ENCODE measurements at places on chromosomes 3 and 15.

GRCh38 chr3:16484216-16484615 lies 29.3 kb downstream of the RFTN1 start:
- no peak for DNase-seq

DNA sequence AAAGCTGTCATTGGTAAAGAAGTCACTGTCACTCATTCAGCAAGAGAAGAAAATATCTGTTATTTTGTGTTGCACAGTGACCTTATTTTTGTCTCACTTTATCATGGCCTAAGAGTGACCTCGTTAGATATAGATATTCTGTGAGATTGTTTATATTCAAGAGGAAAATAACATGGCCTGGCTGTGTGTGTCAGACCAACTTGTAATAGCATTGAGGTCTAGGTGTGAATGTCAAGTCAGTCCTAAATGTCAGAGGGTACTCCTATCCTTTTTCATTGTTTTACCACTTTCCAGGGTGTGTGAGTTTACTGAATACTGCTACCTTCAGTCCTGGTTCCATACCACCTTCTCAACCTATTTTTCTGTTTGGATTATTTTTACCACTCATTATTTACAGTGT lies 18.5 kb upstream of the TM4SF4 start:
- no peak for DNase-seq

GRCh38 chr15:64437982-64438381 lies 22.4 kb upstream of the ZNF609 start:
- DNase-seq, result no peak

DNA sequence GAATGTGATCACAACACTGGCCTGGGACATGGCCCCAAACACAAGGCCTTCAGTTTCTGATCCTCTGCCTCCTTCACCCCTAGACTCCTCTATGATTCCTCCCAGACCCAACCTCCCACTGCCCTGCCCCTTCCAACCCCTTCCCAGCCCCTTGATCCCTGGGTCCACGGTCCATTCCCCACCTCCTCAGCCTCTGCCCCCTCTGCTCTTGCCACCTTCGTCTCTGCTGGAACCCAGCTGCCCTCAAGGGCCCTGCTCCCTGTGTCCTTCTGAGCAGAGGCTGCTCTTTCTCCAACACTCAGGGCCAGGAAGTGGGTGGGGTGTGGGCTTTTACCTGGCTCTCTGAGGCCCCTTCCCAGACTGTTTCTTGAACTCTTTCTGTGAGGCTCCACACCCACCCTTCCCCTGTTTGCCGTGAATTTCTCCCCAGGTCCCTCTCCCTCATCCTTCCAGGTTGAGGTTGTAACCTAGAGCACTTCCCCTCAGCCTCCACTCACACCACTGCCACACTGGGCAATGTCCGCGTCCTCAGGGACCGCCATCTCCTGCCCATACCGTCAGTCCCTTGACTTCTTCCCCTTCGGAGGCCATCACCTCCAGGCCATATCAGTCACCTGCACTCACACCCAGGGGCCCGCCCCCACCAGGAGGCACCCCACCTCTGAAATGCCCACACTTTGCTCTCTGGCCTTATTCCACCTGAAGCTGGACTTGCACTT lies 18.7 kb upstream of the SLCO2A1 start:
- no peak for DNase-seq

- DNase-seq, result no peak
These were observed 411.0 kb upstream of the NR2F2 start for GRCh38 chr15:95919460-95919859.

GRCh38 chr3:63128380-63128779 lies 149.7 kb upstream of the SYNPR start:
- DNase-seq, result no peak

GRCh38 chr15:71650603-71651002 lies 159.8 kb upstream of the NR2E3 start:
- no peak for DNase-seq

GRCh38 chr3:32794487-32795308 lies 23.1 kb upstream of the TRIM71 start:
- DNase-seq, result no peak

DNA sequence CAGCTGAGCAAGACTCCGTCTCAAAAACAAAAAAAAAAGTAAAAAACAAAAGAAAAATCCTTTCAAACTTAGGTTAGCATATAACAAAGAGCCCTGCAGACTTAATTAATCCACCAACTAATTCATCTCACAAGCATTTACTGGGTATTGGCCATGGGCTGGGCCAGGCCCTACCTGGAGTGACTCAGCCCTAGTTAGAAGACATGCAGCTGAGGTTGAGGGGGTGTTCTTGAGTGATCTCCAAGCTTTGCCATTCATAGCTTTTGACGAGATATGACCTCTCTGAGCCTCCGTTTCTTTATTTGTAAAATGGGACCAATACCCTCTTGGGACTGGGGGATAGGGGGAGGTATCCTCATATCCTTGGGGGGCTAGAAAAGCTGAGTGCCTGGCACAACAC lies 7.8 kb downstream of the FBXL22 start:
- DNase-seq, result no peak

GRCh38 chr15:69042531-69042930 lies 28.0 kb downstream of the NOX5 start:
- no peak for DNase-seq

GRCh38 chr3:162729686-162730085 lies 1233.1 kb downstream of the OTOL1 start:
- no peak for DNase-seq

- no peak for DNase-seq
These were observed 63.6 kb downstream of the SMAD6 start for GRCh38 chr15:66765478-66766281.

DNA sequence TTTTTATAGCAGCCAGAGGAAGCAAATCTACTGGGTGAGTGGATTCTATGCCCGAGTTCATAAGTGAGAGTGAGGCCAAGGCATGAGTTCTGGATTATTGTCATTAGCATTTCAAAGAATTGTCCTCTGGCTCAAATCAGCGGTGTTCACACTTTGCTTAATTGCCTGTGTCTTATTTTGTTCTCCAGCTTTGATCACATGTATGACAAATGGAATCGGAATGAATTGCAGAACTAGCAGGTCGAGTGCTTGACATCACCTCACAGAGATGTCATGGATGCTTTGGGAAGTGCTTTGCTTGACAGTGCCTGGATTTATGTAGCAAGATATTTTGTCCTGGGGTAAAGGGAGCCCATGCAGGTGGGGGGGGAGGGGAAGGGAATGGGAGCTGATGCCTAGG lies 68.0 kb downstream of the SH3GL3 start:
- no peak for DNase-seq

- no peak for DNase-seq
These were observed 27.4 kb downstream of the SEC22A start for GRCh38 chr3:123229145-123229544.

GRCh38 chr15:66644000-66644787 lies 57.8 kb upstream of the SMAD6 start:
- DNase-seq, result no peak

GRCh38 chr3:143811602-143812001 lies 36.7 kb downstream of the SLC9A9 start:
- no peak for DNase-seq

DNA sequence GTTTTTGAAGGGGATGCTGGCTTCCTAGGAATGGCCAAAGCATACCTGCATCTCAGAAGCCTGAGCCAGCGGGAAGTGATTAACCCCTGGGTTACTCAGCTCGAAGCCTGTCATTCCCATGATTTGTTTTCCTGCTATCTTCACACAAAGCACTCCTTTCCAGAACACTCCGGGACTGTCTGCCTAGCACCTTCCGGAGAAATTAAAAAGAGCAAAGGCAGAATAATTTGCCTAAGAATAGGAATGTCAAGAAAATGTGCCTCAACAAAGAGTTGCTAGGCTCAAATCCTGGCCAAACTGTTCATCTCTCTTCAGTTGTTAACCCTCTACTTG lies 34.1 kb downstream of the TPM1 start:
- no peak for DNase-seq

- no peak for DNase-seq
These were observed 261.9 kb downstream of the TBL1XR1 start for GRCh38 chr3:176935194-176935888.

DNA sequence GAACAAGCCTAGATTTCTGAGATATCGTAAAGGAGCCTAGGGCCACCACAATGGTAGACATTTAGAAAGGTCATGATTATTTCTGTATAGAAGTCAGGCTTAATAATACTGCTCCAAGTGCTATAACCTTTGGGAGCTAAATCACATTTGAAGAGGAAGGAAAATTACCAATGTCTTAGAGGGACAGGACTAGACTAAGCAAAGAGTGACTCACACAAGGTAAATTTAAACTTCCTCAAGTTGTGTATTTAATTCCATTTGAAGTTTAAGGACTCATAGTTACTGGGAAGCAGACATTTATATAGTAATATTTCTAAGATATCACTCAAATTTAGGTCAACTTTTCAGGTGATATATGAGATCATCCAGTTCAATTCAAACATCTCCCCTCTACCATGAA lies 227.6 kb upstream of the MME start:
- no peak for DNase-seq

DNA sequence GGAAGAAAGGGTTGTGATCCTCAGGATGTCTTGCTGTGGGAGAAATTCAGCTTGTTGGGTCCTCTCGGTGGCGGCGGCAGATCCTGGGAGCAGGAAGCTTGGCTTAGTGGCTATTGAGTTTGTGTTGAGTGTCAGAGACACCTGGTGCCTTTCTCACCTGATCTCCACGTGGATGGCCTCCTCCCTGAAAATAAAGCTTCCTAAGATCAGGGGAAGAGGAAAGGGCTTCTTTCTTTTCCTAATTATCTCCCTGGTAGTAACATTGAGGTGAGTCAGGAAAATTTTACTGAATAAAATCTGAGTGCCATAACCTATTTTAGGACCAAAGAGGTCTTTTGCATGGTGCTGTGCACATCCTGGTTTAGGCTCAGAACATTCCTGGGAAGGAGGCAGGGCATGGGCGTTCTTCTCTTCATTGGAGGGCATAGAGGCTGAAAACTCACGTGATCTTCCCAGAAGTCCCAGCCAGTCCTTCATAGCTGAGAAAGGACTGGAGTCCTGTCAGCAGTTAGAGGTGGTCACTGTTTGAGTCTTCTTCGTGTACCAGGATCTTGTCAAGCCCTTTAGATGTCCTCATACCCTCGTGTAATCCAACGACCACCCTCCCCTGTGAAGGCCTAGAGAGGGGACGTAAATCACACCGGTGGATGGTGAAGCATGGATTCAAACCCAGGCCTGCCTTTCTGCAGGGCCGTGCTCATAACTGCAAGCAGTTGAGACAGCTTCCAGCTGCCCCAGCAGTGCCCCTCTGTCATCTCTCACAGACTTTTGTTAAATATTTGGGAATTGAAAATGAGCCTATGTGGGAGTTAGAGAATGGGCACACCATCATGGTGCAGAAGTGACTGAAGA lies 1.1 kb downstream of the CMTM8 start:
- DNase-seq, result no peak

GRCh38 chr3:61452535-61453090 lies 108.8 kb upstream of the PTPRG start:
- no peak for DNase-seq

DNA sequence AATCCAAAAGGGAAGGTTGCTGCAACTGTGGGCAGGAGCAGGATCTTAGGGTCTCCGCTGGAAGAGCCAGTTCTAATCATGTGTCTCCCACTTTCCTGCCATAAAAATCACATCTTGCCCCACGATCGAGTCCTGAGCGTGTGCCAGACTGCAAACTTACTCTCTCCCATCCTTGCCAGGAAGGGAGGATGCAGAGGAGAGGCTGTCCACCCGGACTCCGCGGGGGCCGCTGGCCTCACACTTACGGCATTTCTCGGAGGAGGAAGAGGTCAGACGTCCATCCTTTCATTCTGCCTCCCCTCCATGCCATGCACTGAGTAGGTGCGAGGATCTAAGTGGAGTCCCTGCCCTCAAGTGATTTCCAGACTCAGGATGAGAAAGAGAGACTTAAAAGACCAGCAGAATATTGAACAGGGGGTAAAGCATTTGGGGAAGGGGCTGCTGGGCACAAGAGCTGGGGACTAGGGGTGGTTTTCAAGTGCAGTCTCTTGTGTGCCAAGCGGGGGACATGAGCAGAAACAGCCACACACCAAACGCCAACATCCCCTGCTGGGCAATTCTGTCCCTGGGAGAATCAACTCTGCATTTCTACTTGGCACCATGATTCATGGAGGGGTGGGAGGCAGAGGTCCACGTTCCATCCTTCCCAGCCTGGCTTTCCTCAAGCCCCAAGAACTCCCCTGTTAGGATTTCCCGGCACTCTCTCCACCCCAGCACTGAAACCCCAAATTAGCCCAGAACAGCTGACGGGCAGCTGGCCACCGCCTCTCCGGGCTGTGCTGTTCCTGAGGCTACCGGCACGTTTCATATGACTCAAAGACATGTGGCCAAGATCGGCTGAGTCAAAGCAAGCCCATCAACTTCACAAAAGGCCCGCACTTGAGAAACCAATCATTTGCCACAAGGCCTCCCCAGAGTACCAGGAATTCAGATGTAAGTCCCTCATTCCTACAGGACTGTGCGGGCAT lies 11.6 kb downstream of the OXTR start:
- DNase-seq, result no peak

- no peak for DNase-seq
These were observed 46.7 kb downstream of the TMOD3 start for GRCh38 chr15:51876169-51876568.

GRCh38 chr15:76116138-76116885 lies 56.5 kb downstream of the TMEM266 start:
- no peak for DNase-seq

DNA sequence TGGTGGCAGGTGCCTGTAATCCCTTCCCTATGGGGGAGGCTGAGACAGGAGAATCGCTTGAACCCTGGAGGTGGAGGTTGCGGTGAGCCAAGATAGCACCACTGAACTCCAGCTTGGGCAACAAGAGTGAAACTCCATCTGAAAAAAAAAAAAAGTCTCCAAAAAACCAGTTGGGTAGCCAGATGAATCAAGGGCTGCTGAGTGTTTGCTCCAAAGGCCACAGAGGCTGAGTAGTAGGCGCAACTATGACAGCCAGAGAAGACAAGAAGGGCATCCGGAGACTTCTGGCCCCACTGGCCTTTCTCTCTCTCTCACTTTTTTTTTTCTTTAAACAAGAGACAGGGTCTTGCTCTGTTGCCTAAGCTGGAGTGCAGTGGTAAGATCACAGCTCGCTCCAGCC lies 131.8 kb downstream of the SMAD6 start:
- no peak for DNase-seq

- no peak for DNase-seq
These were observed 161.3 kb upstream of the SLC2A2 start for GRCh38 chr3:171187706-171188290.

GRCh38 chr15:93943586-93943985 lies 287.8 kb upstream of the MCTP2 start:
- no peak for DNase-seq

Data from T follicular helper cell (primary cell).